Spinal cord (tissue), 10 donors: ENCODE measurements at places on chromosomes 1 and 21. TPM values are rescaled to one million over a fixed set of nuclear protein-coding genes. Genes with fewer than 3 reads are reported as not detected.

- no peak for DNase-seq
Observed at GRCh38 chr1:27399251-27400025, 7.0 kb downstream of the GPR3 start.

GRCh38 chr1:106780806-106781569, 275.5 kb upstream of the PRMT6 start:
- no peak for DNase-seq

- DNase-seq = no peak
Observed at GRCh38 chr1:64328193-64328592, 124.8 kb downstream of the UBE2U start.

GRCh38 chr21:39531064-39531463, 79.3 kb downstream of the SH3BGR start:
- DNase-seq = no peak

DNA sequence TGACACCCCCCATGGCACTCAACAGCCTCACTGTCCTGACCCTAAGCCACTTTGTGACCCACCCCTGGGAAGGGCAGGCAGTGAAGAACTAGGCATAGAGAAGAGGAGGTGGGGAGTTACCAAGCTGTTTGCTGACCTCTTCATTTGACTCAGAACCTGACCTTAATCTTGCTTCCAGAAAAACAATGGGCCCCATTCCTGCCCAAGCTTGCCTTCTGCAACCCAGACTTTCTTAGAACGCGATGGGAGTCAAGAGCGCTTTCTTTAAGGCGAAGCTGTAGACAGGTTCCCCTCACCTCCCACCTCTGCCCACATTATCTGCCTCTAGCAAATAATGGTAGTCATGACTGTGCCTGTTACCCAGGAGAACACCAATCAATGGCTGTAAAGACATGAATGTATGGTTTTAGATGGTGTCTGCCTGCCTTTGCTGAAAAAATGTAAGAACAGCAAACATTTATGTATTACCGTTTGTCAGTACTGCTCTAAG, 8.2 kb upstream of the CBR3 start:
- no peak for DNase-seq

DNA sequence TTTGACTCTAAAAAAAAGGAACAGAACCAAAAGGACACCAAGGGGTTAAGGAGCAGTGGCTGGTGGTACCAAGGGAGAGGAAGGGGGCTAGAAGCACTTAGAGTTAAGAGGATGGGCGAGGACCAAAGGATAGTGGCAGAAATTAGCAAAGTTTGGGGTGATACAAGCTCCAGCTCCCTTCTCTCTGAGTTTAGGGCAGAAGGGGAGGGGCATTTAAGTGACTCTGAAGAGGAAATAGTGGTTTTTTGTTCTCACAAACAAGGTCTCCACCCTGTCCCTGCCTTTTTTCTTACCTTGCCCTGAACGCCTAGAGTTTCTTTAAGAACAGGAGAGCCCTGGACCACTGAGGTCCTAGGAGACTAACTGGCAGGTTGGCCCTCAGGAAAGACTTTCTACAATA, 3.3 kb downstream of the CDC42SE1 start:
- DNase-seq = no peak

- DNase-seq = peak; percentile 46
Observed at GRCh38 chr1:46302641-46303037, 777 bp downstream of the LRRC41 start.

DNA sequence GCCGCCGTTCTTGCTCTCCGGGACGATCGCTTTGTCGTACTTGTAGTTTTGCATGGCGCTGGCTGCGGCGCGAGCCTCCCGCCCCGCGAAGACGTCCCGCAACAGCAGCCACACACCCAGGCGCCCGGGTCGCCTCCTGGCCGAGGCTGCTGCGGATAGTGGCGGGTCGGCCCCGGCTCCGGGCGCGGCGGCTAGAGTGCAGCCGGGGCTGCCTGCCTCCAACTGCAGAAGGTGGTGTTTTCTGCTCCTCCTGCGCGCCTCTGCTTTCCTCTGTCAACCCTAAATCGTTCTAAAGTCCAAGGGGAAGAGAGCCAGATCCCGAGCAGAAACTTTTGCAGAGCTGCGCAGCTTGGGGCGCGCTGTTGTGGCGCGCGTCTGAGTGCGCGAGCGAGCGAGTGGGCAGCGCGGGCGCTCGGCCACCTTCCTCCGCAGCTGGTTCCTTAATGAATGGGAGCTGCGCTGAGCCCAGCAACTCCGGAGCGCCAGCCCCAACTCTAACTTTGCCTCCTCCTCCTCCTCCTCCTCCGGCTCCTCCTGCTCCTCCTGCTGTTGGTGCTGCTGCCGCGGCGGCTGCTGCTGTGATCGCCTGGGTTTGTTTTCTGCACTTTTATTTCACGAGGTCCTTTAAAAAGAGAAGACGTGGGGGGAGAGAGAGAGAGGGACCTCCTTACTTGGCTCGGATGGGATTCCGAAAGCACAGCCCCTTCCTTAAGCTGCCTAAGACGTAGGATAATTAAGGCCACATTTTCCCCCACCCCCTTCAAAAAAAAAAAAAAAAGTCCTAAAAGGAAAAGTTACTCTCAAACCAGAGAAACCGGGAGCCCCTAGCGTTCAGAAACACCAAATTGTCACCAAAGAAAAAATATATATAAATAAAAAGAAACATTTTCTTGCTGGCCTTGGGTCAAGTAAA, at the start of gene PLPP3:
PLPP3 (minus strand) TSS at position 601 of the 913 bp plus-strand sequence; CDS start at position 54, 547 bp downstream.
- DNase-seq = peak; percentile 94

DNA sequence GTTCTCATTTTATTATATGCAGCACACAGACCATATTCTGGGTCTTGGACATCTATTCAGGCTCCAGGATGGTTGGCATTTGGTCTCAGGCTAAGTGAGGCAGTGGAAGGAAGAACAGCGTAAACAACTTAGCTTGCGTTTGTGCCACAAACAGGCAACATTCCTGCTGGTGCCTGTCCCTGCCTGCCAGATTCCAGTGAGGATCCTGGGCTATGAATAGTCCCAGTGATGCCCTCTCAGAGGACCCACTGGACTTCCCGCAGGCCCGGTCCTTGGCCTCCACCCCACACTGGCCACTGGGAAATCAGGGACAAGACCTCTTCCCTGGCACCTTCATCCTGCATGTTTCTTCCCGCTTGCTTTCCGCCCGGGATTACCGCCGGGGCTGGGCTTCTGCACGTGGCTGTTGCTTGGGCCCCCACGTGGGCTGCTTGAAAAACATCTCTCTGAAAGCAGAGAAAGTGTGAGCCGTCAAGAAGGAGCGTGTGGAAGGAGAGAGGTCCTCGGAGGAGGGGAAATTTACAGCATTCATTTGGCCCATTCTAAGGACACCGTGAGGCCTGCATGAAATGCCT, 145.1 kb upstream of the WNT4 start:
- DNase-seq = peak; percentile 36

GRCh38 chr1:205597691-205598314, 34.0 kb downstream of the ELK4 start:
- no peak for DNase-seq

DNA sequence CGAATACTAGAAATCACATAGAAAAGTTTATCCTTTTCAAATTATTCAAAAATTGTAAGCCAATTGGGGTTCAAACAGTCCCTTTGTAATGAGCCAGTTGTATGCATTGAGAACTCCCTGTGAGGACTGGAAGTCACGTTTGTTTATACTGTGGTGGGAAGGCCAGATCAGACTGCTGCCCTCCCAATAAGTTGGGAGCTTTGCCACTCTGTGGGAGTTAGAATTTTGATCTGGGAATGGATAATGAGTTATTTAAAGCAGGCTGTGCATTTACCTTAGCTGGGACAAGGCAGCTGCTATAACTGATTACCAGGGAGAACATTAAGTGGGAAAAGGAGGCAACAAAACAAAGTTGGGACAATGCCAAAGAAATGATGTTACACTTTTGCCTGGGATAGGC, 178.8 kb downstream of the SDCCAG8 start:
- no peak for DNase-seq

- DNase-seq = no peak
Observed at GRCh38 chr1:203944651-203945404, 83.4 kb downstream of the SNRPE start.

- DNase-seq = no peak
Observed at GRCh38 chr1:59272507-59272906, 24.4 kb upstream of the FGGY start.

DNA sequence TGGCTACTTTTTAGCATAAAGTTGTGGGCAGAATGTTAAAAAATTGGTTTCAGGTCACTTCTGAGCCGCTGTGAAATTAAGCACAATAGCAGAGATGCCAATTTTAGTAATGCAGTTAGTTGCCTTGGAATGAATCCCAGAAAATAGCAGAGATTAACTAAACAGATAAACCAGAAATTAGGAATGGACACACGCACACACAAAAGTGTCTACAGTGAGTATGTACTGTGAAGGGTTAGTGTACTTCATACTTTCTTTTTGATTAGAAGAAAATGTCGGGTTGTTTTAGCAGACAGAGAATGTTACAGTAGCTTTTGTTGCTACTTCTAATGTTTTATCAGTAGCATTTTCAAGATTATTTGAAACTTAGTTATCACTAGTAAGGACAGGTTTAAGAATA, 106.7 kb downstream of the LEPR start:
- no peak for DNase-seq

DNA sequence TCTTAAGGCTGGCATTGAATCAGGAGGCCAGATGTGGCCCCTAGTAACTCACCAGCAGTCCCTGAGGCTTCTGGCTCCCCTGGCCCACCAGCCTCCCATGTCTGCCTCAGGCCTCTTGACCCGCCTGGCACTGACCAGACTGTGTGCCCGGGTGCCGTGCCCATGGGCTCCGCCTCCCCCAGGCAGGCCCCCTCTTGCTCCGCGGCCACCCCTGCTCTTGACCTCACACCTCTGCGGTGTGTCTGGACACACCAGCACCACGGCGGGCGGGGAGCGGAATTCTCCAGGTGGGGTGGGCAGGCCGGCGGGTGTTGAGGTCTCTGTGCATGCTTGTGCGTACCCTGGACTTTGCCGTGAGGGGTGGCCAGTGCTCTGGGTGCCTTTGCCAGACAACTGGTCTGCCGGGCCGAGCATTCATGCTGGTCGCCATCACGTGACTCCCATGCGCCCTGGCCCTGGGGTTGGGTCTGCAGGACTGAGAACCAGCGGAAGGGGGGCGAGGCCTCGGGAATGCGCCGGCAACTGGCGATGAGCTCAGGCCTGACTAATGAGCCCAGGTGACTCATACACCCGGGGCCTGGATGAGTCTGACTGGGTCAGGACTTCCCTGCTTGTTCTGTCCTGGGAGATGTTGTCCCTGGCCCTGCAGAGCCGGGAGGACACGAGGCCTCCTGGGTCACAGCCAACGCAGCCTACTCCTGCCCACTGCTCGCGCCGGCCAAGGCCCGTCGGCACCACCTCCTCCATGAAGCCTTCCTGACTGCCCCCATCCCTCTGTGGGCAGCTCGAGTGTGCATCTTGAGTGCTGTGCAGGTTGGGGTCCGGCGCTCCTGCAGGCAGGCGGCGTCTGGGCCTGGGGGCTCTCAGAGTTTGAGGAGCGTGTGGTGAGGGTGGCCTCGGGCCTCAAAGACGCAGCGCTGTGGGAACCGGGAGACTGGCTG, 22.6 kb downstream of the COL18A1 start:
- no peak for DNase-seq

DNA sequence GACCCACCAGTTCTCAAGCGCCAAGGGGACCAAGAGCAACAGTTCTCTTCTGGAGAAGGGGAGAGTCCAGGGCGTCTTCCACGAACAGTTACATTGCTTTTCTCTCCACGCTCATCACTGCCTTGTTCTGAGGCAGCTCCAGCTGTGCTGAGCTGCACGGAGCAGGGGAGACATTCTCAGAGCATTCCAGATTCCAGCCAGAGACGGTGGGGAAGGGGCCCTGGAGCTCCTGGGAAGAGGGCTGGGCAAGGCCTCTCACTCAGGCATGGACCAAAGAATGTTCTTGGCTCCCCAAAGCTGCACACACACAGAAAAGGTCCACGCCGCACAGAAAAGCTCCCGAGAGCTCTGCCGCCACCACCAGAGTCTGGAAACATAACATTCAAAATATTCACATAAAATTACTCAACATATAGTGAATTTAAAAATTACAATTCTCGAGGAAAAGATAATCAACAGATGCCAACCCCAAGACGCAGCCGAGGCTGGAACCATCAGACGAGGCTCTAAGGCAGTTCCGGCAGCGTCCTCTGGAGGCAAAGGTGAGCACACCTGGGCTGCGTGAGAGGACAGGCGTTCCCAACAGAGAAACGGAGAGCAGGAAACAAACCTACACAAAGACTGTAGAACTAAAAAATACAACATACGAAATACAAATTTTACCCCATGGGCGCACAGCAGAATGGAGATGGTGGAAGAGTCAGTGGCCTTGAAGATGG, 40.5 kb downstream of the UBE2G2 start:
- DNase-seq = no peak

DNA sequence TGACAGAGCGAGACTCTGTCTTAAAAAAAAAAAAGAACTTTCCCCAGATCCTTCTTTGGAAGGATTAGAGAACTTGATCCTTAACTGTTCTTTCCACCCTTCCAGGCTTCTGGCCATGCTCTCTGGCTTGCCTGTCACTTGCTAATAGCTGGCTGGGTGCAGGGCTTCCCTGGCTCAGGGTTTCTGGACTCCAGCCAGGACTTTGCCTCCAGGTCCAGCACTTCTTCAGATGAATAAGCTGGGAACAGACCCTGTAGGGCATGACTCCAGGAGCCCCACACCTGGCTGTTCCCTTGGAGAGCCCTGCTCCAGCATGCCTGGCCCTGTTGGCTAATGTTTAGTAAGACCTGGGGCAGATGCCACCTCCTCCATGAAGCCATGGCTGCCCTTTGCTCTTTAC, 3.3 kb upstream of the NT5C1A start:
- no peak for DNase-seq

DNA sequence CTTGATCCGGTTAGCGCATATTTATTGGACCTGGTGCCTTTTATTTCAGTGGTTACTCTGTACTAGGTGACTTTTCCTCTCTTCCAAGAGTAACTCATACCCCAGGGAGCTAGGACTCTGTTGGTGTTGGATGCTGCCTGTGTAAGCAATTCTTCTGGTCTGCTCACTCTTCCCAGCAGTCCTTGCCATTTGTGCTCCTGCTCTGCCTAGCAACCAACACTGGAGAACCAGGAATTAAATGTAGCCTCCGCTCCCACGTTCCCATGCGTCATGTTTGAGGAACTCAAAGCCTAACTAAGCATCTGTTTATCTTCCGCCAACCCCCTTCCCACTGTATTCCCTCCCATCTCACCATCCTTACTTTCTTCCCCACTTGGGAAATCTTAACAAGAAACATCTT, 65.7 kb upstream of the RAVER2 start:
- no peak for DNase-seq

The SERPINC1 gene
- polyA plus RNA-seq = 0.18 TPM

The EPHB2 gene
- 44.4 TPM for polyA plus RNA-seq

The OR2T33 gene
- polyA plus RNA-seq = 0.24 TPM

The PAQR6 gene
- polyA plus RNA-seq = 206 TPM

The KDF1 gene
- polyA plus RNA-seq = 0.24 TPM

The TIAM1 gene
- 36.0 TPM for polyA plus RNA-seq

The PRDM16 gene
- polyA plus RNA-seq = 6.5 TPM

The CD53 gene
- 23.3 TPM for polyA plus RNA-seq

The SPRR3 gene
- 0.49 TPM for polyA plus RNA-seq

The ZZZ3 gene
- 43.3 TPM for polyA plus RNA-seq

The SYPL2 gene
- polyA plus RNA-seq = 0.79 TPM

The LRRC53 gene
- 0.05 TPM for polyA plus RNA-seq

The LRRC8D gene
- polyA plus RNA-seq = 49.2 TPM

The XCL1 gene
- 0.12 TPM for polyA plus RNA-seq

The SPRR4 gene
- not detected for polyA plus RNA-seq
